ENCODE measurements at places on chromosomes 1 and 21.

DNA sequence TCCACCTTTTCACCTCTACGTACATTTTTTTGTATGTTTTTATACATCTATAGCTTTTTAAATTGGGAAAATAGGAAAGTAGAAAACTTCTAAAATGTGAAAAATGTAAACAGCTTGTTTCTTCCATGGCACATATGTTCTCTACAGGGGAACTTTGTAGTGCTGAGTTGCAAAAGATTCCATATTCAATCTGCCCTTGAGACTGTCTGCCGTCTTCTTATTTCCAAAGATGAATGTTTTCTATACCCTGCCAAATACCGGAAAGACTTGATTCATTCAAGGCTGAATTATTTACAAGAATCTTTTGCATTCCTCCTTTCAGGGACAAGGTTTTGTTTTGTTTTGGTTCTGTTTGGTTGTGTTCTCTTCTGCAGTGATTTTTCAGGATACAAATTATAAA is 1334.5 kb upstream of the ADGRL4 start:
- DNase-seq: no peak

- DNase-seq: no peak
Observed at GRCh38 chr1:19096036-19096833, 113.8 kb downstream of the UBR4 start.

DNA sequence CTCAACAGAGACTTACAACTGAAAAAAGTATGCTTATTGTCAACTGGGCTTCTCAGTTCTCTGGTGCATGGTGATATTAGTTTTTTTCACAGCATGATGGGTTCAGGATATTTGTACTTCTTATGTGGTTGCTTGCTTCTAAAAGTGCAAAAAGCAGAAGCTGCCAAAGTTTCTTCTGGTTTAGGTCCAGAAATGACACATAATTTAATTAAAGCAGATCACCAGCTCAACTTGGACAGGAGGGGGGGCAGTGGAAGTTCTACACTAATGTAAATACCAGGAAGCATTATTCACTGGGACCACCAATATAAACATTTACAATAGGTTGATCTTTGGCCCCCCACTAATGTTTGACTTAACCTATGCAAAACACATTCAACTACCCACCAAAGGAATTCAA is 354.8 kb upstream of the BRINP3 start:
- DNase-seq: no peak

- DNase-seq: no peak
Observed at GRCh38 chr21:45892156-45892915, 89.2 kb upstream of the COL6A1 start.

DNA sequence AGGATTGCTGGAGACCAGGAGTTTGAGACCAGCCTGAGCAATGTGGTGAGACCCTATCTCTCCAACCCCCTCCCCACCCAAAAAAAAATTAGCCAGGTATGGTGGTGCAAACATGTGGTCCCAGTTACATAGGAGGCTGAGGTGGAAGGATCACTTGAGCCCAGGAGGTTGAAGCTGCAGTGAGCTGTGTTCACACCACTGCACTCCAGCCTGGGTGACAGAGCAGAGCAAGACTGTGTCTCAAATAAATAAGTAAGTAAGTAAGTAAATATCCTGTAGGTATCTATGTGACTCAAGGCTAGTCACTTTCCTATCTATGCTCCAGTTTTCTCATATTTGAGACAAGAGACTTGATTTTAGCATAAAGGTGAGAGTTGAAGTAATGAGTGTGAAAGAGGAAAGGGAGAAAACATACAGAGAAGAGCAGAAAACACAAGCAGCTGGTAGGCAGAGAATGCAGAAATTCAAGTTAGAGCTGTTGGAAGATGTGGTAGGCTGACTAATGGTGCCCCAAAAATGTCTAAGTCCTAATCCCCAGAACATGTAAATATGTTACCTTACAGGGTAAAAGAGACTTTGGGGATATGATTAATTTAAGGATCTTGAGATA is 7.5 kb downstream of the PPP1R12B start:
- DNase-seq: no peak

DNA sequence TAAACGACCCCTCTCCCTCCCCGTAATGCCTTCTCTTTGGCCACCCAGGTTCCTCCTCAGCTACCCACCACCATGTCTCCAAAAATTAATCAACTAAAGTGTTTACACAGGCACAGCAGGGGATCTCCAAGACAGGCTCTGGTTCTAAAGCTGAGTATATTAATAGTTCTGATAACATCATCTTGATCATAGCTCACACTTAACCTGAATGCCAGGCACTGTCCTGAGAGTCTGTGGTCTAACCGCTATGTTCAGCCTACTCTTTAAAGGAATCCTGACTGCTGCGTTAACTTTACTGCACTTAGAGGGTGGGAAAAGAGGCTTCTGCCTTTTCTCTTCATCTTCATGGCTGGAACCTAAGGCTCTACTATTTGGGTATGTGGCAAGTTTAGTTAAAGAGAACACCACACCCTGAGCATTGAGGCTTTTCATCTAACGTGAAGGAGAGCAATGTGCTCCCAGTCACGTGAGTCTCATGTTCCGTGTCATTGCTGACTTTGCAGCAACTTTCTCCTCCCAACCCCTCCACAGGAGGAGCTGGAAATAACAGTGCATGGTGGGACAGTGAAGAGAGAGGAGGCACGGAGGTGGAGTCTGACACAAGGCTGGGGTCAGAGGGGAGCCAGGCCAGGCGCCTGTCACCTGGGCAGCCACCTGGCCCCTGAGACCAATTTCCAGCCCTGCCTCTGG is 86.4 kb downstream of the FAM78B start:
- no peak for DNase-seq

DNA sequence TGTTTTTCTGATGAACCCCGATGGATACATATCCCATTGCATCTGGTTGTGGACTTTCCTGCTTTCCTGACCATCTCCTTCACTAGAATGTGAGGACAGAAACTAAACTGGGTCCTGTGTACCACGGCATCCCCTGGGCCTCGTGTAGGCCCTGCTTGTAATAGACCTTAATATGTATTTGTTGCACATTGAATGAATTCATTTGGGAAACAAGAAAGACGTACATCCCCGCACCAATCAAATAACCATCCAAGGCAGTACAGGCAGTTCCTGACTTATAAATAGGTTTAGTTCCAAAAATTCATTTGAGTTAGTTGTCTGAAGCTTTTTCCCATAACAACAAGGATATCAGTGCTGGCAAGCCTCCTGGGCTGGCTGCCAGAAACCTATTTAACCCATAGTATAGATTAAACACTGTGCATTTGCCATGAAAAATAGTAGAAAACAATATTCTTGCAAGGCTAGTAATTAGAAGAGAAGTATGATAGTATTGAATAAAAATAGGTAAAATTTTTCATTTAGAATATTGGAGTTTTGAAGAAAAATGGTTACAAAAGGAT is 81.8 kb upstream of the CD34 start:
- DNase-seq: no peak

DNA sequence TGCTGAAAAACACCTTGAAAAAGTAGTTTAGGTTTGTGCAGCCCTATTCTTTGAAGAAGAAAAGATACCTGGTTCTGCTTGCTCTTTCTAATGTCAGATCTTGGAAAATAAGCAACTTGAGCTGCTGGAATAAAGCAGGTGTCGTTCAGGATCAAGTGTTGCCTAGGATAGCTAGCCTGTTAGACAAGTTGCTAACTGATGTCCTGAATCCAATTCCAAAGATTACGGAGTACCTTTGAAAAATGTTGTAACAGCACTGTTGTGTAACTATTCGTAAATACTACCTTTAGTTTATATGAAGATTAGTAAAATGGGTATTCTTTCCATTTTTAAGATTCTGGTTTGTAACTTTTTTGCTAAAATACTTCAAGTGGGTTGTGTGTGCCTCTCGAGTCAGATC is 151.5 kb downstream of the CLEC20A start:
- DNase-seq: no peak

DNA sequence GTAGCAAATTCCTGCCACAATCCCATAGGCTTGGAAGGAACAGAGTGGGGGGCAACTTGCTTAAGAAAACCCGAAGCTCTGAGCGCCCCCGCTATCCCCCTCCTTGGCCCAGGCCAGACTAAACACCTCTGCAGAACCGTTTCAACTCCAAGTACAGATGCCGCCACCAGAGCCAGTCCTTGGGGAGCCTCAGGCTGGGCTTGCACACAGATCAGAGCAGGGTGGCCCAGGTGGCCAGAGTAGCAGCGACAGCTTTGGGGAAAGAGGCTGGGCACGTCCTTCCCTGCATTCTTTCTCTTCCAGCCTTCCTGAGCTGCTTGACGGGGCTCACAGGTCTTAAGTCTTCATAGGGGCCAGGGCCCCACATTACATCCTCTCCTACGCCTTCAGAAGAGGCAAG is 181.6 kb upstream of the ZC3H12A start:
- no peak for DNase-seq

DNA sequence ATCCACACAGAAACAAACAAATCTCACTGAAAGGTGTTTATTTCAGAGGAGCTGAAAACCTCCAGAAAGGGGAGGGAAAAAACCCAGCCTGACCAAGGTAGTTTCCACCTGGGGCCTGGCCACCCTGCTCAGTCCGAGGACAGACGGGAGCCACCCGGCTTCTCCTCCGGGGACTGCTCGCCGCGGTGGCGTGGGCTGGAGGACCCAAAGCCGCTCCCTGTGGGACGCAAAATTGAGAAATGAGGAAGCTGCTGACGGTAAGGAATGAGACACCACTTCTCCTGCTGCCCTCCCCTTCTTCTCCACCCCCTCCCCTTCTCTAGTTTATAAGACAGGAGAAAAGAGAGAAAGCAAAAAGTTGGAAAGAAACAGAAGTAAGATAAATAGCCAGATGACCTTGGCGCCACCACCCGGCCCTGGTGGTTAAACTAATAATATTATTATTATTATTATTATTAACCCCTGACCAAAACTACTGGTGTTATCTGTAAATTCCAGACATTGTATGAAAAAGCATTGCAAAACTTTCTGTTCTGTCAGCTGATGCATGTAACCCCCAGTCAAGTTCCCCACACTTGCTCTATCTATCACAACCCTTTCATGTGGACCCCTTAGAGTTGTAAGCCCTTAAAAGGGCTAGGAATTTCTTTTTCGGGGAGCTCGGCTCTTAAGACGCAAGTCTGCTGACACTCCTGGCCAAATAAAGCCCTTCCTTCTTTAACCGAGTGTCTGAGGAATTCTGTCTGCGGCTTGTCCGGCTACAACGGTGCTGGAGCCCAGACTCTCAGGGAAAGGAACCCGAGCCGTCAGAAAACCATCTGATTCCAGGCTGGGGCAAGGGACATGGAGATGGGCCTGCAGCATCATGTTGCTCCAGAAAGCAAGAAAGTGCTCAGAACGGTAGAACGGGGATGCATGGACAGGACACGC is 12.5 kb downstream of the ITGB2 start:
- DNase-seq: no peak

- DNase-seq: no peak
Observed at GRCh38 chr21:32131164-32131563, 147.7 kb downstream of the MIS18A start.

- DNase-seq: no peak
Observed at GRCh38 chr1:54408147-54409066, 2.2 kb upstream of the SSBP3 start.

- DNase-seq: no peak
Observed at GRCh38 chr21:16768096-16768495, 744.7 kb upstream of the CXADR start.

DNA sequence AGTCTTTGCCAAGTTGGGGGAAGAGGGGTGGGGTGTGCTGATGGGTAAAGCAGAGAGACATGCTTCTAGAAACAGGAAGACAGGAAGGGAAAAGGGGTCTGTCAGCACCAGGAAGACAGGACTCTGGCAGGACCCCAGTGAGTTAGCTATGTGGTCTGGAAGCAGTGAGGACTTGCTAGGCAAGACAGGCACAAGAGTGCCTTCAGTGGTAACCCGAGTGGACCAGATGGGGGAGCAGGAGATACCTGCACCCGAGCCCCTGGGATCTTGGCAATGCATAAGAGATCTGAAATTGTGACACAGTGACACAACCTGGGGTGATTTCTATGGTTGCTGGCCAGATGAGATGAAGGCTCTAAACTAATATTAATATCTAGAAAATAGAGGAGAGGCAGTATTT is 7.0 kb downstream of the TLR5 start:
- no peak for DNase-seq

DNA sequence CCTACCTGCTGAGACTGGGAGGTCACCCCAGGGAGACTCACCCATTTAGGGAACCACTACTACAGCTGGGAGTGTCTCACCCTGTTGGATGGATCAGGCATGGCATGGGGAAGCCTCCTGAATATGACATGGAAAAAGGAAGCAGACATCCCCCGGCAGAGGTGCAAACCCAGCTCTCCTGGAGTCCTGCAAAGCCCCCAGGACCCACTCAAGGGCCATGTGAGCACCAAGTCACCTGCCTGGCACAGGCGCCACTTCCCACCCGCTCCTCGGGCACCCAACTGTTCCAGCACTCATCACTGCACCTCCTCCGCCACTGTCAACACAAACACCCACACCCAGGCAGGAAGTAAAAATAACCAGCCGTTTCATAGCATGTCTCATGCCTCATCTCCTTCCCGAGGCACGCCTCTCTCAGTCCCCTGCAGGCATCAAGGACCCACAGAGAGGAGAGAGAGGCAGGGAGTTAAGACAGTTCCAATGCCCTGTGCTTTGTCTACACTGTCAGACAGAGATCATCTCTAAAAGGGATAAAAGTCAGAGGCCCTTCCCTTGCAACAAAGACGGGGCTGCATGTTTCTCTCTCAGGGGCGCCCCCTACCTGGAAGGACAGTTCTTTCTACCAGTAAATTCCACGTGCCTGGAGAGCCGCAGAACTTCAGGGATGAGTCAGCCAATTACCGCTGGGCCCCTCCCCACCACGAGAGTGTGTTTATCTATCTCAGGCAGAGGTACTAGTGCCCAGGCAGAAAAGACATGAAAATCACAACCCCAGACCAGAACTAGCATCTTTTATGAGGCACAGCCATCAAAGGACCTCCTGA is 150.1 kb upstream of the SOD1 start:
- DNase-seq: peak; percentile 84

DNA sequence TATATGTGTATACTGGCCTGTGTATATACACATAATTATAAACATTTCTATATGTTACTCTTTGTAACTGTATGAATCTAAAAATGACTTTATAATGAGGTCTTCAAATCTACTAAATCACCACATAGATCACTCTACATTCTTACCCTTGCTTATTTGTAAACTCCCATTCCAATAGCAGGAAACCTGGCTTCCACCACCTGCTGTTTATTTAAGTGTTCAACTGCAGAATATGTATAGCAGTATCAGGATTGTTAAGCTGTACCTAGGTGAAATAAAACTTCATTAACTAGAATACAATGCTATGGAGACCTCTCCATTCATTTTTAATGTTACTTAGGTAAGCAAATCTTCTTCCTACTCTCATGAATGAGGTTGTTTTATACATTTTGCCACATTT is 1351.1 kb upstream of the B3GALT2 start:
- DNase-seq: no peak

DNA sequence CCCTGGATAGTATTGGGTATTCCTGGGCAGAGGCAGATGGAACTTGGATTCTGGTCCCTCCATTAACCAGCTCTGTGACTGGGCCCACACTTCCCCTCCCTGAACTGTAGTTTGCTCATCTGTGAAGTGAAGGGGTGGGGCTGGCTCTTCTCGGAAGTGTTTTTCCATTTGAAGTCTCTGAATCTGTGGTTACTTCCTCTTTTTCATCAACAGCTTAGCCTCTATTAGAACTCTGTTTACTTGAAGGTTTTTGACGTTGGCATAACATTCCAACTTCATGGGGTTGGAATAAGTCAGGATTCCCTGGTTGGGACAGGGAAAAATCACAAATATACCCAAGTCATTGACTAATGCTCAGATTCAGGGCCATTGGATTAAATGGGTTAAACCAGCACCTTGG is 3.6 kb downstream of the KIAA0040 start:
- DNase-seq: peak; percentile 52

GRCh38 chr1:172708452-172708851 is 49.5 kb downstream of the FASLG start:
- DNase-seq: no peak

GRCh38 chr1:204102029-204102611 is 29.2 kb downstream of the SOX13 start:
- DNase-seq: no peak

Data from stimulated activated CD4-positive, alpha-beta T cell treated with anti-CD3 and anti-CD28 coated beads, Interleukin-4, amount 100 ng/mL, for 1 hour (primary cell).